Stimulated activated CD8-positive, alpha-beta memory T cell treated with anti-CD3 and anti-CD28 coated beads, Interleukin-15, amount 100 ng/mL, for 24 hours (primary cell): ENCODE measurements at places on chromosomes 2 and 18.

DNA sequence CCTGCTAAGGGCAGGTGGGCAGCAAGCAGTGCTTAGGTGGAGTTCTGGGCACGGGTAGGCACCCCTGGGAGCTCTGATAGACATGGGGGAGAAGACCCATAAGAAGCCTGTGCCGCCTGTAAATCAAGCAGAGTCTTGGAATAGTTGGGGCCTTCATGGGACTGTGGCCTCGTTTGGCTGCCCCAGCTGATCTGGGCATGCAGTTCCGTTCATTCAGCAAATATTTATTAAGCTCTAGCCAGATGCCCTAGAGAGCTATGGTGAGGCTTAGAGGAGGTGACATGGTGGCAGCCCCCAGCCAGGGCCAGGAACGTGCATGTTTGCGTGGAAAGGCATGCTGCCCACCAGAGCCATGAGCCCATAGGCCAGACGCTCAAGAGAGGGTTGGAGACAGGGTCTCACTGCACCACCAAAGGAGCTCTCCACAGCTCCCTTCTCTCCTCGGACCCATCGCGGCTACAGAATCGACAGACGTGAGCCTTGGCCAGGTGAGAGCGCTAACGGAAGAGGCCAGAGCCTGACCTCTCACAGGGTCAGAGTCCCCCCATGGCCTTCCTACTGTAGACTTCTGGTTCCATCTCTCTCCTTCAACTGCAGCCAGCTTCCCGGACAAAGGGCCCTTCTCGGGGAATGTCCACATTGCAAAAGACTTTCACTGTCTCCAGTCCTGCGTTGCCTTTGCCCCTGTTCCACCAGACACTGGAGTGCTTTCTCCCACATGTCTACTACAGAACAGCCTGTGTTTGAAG, 135.7 kb downstream of the INHBB start:
- no peak for DNase-seq

- DNase-seq, result no peak
Measured at GRCh38 chr18:54480616-54481015, 110.4 kb upstream of the DYNAP start.

DNA sequence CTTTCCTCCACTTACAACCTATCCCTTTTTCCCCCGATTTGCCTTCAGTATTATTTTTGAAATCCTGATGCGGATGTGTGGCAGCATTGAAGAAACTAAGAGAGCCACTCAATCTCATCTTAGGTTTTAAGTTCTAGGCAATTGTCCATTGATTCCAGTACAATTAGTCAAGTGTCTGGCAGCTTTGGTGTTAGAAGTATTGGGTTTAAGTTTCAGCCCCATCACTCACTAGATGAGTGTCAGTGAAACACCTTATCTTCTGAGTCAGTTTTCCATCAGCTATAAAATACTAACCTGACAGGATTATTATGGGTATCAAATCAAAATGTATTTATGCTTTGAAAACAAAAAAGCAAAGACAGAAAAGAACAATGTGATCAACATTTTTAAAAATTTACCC, 16.8 kb upstream of the CUL3 start:
- no peak for DNase-seq

DNA sequence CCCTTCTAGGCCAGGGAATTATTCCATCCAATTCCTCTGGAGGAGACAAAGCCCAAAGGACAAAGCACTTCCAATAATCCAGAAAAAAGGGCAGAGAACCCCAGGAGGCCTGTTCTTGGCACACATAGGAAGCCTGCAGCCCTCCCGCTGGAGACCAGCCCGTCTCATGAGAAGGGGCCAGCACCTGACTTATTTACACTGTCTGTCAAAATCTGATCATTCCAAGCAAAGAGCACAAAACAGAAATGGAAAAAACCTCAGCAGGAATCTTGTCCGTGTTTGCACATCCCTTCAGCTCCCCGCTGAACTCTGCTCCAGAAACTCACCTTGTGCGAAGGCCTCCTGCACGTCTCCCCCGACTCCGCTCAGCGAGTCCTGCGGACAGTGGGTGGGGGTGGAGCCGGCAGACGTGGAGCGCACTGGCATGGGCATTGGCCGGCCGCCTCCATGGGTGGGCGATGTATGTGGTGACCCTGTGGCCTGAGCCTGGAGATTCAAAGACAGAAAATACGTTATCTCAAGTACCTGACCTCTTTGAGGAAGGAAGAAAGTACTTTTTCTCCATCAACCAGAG, 46.2 kb upstream of the DNMT3A start:
- no peak for DNase-seq

DNA sequence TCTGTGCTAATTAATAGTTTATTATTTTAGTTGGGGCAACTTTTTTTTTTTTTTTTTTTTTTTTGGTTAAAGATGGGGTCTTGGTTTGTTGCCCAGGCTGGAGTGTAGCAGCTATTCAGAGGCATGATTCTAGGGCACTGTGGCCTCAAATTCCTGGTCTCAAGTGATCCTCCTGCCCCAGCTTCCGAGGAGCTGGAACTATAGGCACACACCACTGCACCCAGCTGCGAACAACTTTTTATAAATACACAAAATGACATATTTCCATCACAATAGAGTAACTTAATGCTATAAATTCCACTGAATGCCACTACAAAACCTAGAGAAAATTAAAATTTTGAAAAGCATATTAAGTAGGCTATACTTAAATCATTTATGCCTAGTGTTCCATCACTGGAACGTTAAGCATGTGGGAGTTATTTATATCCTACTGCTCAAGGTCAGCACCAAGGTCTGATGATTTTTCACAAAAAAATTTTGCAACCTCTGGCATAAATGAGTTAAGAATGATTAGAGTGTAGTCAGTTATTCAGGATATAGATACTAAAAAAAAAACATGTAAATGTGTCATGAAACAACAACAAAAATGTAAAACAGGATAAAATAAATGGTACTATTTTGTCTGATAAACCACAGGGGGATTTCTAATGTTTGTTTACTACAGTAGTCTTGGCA, 46.8 kb downstream of the GFPT1 start:
- no peak for DNase-seq
